ENCODE measurements at places on chromosomes 2 and 18. TPM values are rescaled to one million over a fixed set of nuclear protein-coding genes. Genes with fewer than 3 reads are reported as not detected.

GNLY gene
- 20.0 TPM for total RNA-seq

TMEM131 gene
- total RNA-seq = 47.5 TPM

GALR1 gene
- total RNA-seq = not detected

HSBP1L1 gene
- total RNA-seq = 30.7 TPM

PROM2 gene
- 0.87 TPM for total RNA-seq

THADA gene
- 44.8 TPM for total RNA-seq

GPR45 gene
- not detected for total RNA-seq

PNPT1 gene
- total RNA-seq = 21.9 TPM

Measured in CD4-positive, alpha-beta memory T cell (primary cell).